T-helper 2 cell (primary cell): ENCODE measurements at places on chromosomes 2 and 18.
A peak's percentile ranks its signal among the peaks of the same experiment; 100 is the strongest.

- DNase-seq: no peak
These were observed 9.3 kb downstream of the STAMBP start for GRCh38 chr2:73837847-73838585.

DNA sequence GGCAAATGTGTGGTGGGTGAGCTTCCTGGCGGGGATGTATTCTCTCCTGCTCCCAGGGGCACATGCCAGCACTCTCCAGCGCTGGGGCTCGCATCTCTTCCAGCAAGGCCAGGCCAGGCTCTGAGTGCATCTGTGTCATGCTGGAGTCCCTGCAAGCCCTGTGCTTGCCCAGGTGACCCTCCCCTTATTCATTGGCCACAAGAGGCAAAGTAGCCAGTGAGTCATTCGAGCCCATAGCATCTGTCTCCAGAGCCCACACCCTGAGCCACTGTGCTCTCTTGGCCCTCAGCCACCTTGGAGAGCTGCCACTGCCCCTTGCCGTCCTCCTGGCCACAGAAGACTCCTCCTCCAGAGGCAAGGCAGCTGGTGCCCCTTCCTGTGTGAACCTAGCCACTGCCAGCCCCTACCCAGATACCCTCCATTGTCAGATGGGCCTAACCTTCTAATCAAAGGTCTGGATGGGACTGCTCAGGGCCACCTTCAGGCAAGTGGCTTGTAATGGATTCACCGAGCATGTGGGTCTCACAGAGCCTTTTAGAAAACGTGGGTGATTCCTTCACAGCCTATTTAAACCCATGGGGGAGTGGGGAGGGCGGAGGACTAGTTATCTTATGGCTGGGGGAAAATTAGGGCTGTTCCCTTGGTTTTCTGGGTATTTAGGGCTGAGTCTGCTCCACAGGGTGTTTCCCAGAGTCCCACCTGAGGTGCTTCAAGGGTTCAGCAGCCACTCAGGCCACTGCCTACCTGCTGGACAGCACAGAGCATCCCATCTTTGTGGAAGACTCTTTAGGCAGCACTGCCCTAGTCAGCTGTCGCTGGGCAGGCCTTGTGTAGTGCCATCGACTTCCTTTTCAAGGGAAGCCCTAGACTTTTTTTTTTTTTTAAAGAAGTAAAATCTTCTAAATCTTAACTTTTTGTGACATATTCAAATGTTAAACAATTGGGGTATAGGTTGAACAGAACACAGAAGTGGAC is 137.4 kb downstream of the ACOXL start:
- DNase-seq: no peak

GRCh38 chr2:178484245-178485041 is 4.2 kb downstream of the PLEKHA3 start:
- DNase-seq: no peak

GRCh38 chr2:121694398-121695170 is 42.1 kb downstream of the NIFK start:
- DNase-seq: no peak

- DNase-seq: no peak
These were observed 9.0 kb upstream of the FABP1 start for GRCh38 chr2:88136817-88137216.

- no peak for DNase-seq
These were observed 2.3 kb downstream of the SLC20A1 start for GRCh38 chr2:112648081-112648480.

GRCh38 chr2:106160786-106161261 is 33.3 kb downstream of the UXS1 start:
- DNase-seq: peak; percentile 73

- no peak for DNase-seq
These were observed 779 bp downstream of the DGKD start for GRCh38 chr2:233354971-233355574.

- DNase-seq: no peak
These were observed 69.9 kb upstream of the HK2 start for GRCh38 chr2:74763962-74764428.

DNA sequence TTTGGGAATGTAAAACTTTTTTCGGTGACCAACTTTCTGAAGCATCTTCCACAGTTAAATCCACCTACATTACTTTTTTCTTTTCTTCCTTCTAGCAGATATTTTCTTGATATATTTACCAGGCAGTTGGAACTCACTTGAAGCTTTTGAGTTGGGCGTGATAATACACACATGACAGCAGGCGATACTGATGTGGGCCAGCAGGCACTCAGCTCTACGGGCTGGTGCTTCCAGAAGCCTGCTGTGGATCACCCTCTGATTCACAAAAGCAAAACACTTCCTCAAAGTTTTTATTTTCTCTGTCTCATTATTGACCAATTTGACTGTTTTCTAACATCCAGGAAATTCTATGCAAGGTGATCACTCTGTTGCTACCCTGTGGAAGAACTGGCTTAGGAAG is 22.9 kb downstream of the GRHL1 start:
- DNase-seq: no peak

DNA sequence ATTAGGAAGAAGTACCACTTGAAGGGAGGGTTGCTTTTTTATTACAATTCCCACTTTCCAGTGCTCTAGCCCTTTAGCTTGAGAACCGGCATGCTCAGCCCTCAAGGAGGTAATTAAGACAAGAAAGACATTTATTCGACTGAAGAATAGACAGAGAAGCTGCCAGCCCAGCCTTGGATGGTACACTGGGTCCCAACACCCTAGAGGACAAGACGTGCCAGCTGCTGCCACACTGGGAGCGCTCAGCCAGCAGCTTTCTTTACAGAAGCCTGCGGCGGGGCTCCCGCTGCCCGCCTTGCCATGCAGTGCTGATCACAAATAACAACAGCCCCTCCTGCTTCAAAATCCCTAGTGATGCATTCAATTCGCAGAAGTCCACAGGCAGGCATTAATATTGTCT is 746.3 kb upstream of the RAB6C start:
- no peak for DNase-seq

DNA sequence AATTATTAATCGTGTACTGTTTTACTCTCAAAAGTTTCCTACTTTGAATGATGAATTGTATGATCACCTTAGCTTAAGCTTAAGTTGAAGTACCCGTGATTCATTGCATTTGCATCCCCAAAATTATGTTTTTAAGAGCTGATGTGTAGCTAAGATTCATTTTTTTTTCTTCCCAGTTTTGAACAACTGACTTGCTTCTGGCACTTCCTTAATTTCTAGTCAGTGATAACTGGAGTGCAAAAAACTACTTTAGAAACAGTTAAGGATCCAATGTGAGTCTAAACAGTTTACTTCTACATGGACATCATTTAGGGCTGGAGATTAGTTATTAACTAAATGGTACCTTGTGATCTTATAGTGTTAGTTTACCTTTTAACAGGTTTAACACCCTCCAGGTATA is 124.0 kb upstream of the CAVIN2 start:
- DNase-seq: no peak
